ENCODE measurements at places on chromosomes 4 and X.

- DNase-seq: no peak
These were observed 251.6 kb downstream of the NPFFR2 start for GRCh38 chr4:72283357-72283756.

DNA sequence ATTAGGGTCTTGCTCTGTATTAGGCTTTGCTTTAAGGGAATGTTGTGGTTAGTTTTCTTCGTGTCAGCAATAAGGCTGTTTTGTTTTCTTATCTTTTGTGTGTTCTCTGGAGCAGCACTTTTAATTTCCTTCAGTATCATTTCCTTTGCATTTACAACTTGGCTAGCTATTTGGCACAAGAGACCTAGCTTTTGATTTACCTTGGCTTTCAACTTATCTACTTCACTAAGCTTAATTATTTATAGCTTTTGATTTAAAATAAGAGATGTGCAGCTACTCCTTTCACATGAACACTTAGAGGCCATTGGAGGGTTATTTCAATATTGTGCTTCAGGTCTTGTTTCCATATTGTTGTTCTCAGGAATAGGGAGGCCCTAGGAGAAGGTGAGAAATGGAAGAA, 68.2 kb downstream of the FAT4 start:
- no peak for DNase-seq

GRCh38 chr4:3800351-3800750, 34.2 kb downstream of the ADRA2C start:
- no peak for DNase-seq

GRCh38 chr4:14018191-14018853, 390.8 kb upstream of the BOD1L1 start:
- no peak for DNase-seq

DNA sequence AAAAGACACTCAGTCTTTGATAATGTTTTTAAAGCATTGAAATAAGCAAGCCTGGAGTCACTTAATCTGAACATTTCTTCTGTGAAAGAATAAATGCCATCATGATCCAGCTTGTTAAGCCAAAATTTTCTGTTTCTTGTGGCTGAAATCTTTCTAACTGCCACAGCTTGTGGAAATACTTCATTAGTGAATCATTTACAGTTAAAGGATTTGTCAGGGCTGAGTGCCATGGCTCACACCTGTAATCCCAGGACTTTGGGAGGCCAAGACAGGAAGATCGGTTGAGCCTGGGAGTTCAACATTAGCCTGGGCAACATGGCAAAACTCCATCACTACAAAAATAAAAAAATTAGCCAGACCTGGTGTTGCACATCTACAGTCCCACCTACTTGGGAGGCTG, 93.3 kb upstream of the PDE5A start:
- no peak for DNase-seq

DNA sequence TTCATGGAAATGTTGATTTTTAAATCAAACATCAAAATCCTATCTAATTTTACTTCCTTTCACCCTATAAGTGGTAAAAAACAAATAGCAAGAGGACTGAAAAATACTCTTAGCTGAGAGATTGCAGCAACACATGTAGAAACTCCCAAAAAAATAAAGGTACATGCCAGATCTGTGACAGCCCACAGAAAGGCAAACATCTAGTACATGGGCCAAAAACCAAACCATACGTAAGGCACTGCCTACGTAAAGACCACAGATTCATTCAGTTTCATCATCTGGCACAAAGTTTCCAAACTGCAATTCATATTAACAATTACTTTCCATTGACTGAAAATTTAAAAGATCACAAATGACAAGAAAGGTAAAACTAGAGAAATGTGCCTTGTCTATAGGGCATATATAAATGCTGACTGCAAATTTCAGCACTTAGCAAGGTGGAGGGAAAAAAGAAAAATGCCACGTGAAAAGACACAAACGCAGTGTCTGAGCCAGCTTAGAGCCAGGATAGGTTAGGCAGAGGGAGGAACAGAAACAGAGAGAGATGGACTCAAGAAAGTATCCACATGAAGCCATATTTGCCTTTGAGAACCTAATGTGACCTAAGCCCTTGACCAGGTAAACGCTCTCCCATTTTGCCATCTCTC, 88.1 kb downstream of the TSPAN5 start:
- no peak for DNase-seq

- peak; percentile 93 for DNase-seq
These were observed at the start of gene ATP8A1 for GRCh38 chr4:42656944-42657792. TSS of gene ATP8A1 (minus strand) at chr4:42657105. CDS start at chr4:42656873, 232 bp downstream.

- no peak for DNase-seq
These were observed 178 bp downstream of the NELFA start for GRCh38 chr4:2008671-2008920.

DNA sequence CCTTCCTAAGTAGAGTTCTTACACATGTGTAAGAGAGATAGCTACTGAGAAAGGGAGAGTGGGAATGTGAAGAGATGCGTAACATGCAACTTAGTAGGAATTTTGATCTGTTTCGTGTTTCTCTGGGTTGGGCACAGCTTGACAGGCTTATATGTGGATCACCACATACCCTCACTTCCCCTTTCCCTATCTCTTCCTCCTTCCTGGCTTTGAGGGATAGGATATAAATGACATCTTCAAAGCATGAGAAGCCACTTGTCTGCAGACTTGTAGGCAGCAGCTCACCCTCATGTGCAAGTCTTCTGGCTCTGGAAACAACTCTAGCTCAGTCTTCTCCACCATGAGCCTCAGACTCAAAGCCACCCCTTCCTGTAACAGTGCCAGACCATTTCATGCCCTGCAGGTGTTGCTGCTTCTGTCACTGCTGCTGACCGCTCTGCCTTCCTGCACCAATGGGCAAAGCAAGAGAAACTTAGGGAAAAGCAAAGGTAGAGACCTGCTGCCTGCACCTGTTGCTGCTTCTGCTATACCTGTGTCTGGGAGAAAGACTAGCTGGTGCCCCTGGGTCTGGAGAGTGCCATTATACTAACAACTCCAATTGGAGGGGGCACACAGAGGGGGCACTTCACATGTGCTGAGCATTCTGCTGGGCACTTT, 5.4 kb upstream of the PF4V1 start:
- no peak for DNase-seq

GRCh38 chr4:84683064-84683850, 100.3 kb downstream of the CDS1 start:
- DNase-seq: no peak

DNA sequence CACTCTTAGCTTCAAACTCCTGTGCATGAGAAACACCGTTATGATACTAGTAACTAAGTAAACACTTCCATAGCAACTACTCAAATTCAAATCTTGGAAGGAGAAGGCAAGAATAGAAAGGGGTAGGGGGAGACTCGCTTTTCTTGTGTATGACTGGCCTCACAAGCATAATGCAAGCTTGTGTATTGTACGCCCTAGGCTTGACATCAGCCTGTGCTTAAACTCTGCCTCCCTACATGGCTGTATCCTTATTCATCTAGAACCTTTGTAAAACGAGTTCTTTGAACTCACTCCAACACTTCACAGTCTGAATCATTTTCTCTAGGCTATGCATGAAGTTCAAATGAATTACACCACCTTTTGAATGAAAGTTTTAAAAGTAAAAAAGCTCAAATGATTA, 1071.2 kb upstream of the ADGRL3 start:
- DNase-seq: no peak

DNA sequence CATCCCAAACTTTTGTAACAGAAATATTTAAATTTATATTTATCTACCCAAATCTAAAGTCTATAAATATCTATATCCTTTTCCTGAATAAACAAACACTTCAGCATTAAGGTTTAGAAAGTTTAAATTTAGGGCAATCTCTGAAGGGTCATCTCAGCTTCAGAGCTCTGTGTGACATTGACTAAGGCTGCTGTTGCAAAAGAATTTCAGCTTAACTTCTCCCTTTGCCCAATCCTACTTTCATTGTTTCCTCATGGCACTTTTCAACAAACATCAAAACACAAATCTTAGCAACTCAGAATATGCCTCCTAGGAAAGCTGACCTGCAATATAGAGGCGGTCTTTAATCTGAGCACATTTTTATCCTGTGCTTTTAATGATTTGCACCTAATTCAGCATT, 79.7 kb upstream of the BANK1 start:
- DNase-seq: no peak

DNA sequence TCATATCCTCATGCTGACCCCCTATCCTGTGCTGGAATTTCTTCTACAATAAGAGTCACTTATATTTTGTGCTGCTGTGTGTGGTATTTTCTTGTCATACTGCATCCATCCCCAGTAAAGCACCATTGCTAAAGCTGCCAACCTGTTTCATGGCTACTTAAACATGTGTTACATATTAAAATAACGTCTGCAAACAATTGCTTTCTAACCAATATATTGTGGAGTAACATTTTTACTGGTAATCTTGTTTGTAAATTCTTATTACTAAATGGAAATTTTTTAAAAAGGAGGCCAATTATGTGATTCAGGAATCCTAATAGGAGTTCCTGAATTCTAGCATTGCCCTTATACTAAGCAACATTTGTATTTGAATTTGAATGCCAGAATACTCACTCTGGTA, 160.3 kb upstream of the VEGFC start:
- DNase-seq: no peak

DNA sequence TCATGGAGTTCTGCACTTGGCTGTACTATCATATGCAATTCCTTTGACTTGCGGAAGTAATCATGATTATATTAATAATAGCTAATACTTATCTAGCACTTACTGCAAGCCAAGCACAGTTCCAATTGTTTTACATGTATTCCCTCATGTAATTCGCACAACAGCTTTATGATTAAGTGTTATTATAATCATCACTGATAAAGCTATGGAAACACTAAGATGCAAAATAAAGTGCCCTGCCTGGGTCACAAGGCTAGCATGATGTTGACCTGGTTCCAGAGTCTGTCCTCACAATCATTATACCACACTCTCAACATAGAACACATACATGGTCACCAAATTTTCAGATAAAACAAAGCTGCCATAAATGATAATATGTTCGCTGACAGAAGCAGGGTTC, 234.6 kb downstream of the FMR1NB start:
- DNase-seq: no peak

DNA sequence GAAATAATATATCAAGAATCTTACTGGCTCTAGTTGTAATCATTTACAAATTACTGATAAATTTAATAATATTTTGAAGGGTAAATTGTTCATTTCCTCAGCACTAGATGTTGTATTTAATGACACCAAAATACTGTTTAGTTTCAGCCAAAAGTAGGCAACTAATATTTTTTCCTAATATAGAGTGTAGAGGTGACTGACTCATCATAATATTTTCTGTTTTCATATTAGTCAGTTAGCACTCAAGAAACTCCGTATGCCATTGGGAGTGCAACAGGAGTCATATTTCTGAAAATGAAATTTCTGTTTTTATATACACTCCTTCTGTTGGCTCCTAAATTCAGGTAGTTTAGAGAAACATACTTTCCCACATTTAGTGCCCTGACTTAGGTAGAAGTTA, 36.6 kb upstream of the PTPN13 start:
- DNase-seq: no peak

GRCh38 chr4:156931267-156931666, 40.3 kb downstream of the PDGFC start:
- DNase-seq: no peak

- no peak for DNase-seq
These were observed 21.2 kb downstream of the LRP2BP start for GRCh38 chr4:185374573-185374972.

- DNase-seq: no peak
These were observed 40.6 kb downstream of the DCHS2 start for GRCh38 chr4:154450966-154451365.

GRCh38 chrX:126165401-126165720, 728 bp downstream of the DCAF12L2 start:
- no peak for DNase-seq

GRCh38 chrX:141214196-141214595, 28.1 kb downstream of the SPANXC start:
- DNase-seq: no peak

DNA sequence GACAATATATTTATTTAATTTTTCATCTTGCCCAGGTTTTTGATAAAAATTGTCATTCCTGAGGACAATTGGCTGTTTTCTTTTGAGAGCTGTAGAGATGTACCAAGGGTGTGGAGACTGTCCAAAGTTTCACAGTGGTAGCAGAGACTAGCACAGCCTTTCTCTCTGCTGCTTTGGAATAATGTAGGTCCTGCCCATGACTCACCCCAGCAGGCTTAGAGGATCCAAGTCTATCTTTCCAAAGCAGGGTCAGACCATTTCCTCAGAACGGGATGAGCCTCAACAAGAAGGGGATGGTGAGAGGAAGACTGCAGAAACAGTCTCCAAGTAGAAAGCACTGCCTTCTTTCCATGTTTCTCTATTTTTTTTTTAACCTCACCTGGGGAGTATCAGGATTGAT, 131.5 kb upstream of the RPL34 start:
- DNase-seq: no peak

GRCh38 chrX:154058214-154058997, 38.7 kb upstream of the IRAK1 start:
- DNase-seq: no peak

- DNase-seq: peak; percentile 75
These were observed 1.8 kb downstream of the ABCD1 start for GRCh38 chrX:153726286-153727122.

GRCh38 chr4:6221851-6222760, 21.8 kb upstream of the JAKMIP1 start:
- DNase-seq: peak; percentile 33

DNA sequence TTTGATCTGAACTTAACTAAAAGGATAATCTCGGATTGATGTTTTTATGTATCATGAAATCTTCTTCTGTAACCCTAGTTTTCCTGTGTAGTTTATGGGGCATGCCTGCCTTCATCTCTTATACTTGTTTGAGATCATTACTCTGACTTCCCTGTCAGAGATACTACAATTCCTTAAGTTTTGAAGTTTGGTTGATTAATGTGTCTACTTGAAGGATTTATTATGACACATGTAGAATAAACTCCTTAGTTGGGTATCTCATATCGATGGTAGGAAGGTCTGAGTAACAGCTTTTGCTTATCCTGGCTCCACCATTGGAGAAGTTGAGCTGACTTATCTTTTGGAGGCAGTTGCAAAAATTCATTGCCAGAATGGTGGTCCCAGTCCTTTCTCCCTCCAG, 46.7 kb downstream of the WWC2 start:
- no peak for DNase-seq

DNA sequence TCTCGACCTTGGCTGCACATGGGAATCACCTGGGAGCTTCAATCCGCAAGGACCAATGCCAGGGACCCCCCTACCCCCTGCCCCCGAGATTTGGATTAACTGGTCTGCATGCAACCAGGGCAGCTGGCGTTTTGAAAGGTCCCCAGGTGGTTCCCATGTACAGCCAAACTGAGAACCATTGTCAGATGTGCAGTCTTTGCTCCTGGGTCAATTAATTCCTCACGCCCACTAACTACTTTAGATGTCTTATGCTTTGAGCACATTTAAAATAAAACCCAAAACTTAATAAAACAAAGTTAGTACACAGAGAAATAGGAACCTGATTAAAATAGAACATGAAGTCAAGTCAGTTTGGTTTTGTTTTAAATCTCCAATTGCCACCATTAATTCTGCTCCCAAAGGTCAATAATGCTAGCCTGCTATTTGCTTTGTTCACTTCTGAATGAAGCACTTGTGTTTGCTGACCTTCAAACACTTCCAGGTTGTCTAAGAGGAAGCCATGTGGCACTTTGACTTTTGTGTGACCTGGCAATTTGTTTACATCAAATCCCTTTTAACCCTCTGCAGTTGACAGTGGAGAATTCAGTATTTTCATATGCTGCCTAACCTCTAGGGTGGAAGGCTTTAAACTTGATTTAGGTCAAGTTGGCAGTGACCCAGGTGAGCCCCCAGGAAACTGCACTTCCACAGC, 27.2 kb upstream of the TMSB4X start:
- DNase-seq: no peak
